ENCODE measurements at places on chromosomes 3 and 15.

- DNase-seq, result no peak
These were observed 315.8 kb upstream of the SATB1 start for GRCh38 chr3:18740631-18741583.

DNA sequence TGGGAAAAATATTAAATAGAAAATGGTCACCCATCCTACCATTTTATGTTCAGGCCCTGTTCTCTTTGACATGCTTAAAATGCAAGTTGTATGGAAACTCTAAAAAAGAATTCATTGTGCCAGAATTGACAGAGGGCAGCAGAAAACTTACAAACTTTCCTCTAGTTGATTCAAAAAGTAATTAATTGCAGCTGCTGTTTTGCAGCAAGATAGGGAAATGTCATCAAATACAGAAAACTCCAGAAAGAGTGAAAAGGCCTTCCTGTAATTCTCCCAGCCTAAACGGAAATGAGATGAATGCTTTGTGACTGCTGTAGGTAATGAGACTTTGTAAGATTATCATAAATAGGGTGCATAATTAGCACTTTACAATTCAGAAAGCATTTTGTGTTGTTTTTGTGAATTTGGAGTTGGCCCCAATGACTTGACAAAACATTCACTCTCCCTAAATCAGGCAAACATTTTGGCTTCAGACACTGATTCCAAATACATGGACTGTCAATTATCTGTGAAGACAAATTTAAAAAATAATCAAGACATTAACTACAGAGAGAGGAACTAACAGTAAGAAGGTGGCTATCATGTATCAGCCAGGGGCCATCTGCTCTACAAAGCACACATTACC is 861.8 kb downstream of the SQOR start:
- DNase-seq, result no peak

DNA sequence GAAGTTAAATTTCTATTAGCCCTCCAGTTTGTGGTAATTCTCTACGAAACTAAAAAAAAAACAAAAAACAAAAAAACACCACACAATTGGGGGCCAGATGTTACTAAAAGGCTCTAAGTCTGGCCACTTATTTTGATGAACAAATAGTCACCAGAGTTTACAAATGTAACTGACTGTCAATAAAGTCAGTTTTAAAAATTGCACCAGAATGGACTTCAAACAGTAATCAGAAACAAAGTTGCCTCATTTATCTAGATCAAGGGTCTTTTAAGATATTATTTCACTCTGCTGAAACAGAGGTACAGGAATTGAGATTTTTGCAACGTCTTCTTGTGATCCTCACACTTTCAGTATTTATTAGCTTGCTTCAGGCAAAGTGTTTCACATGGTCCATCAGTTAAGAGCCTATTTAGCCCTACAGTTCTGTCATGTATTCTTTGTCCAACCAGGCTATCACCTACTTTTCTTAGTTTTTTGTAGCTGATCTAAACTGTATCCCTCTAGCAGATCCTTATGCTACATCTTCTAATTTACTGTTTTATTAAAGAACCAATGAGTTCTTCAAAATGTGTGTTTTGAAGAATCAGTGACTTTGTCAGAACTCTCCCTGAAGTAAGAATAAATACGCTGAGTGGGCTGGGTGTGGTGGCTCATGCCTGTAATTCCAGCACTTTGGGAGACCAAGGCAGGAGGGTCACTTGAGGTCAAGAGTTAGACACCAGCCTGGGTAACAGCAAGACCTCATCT is 74.7 kb downstream of the ANKRD28 start:
- DNase-seq, result no peak

GRCh38 chr3:17195856-17196604 is 311.3 kb downstream of the PLCL2 start:
- no peak for DNase-seq

- DNase-seq, result no peak
These were observed 248.2 kb upstream of the GPR149 start for GRCh38 chr3:154678041-154678654.

DNA sequence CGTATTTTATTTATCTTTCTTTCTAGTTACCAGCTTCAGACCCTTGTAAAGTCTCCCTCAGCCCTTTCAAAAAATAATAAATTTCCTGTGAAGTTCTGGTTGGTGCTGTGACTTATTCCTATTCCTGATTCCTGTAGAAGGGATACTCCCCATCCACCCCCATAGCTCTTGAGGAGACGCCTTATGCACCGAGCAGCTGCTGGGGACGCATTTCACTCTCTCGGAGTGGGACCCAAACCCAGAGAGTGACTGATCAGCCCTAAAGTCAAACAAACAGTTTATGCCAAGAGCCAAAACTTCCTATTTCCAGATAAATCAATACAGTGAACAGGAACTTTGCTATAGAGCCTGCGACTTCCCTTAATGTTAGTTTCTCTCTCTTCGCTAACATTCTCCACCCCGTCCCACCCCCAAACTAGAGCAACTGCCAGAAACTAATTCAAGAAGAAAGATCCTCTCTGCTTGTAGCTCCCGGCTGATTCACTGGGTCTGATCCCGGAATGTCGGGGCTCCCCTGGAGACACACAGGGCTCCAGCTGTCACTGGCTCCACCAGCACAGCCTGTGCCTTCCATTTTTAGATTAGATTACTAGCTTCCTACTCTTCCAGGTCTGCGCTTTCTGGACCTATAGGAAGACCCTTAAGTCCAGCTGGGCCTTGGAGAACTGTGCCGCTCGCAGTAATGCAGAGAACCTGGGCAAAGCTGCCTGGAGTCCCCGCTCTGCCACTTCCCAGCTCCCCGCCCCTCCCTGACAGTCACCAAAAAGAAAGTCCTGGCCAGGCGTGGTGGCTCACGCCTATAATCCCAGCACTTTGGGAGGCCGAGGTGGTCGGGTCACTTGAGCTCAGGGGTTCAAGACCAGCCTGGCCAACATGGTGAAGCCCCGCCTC is 45.2 kb downstream of the KLHL25 start:
- DNase-seq, result no peak
